ENCODE measurements at places on chromosomes 6 and 20.

DNA sequence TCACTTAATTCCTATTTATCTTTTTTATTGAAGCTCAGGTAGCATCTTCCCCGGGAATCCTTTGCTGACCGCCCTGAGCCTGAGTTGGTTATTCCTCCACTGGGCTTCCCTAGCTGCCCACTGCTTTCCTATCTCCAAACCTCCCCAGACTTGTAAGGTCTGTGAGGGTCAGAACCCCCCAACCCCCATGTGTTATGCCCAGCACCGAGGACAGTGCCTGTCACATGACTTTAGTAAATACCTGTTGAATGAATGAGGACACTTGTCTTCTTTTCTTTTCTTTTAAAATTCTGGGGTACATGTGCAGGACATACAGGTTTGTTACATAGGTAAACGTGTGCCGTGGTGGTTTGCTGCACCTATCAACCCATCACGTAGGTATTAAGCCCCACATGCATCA lies 105.9 kb downstream of the UST start:
- no peak for DNase-seq

DNA sequence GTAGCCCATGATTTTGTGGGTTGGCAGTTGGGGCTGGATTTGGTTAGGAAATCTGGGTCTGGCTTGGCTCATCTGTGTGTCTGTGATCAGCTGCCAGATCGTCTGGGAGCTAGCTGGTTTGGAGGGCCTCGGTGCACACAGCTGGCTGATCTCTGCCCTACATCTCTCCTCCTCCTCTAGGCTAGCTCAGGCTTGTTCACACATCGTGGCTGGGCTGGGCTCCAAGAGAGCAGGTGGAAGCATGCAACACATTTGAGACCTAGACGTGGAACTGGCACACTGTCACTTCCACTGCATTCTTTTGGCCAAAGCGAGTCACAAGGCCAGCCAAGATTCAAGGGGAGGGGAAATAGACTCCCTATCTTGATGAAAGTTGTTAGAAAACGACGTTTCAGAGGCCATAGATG lies 15.9 kb downstream of the NDUFAF5 start:
- no peak for DNase-seq

GRCh38 chr6:84575264-84575663 lies 189.1 kb downstream of the TBX18 start:
- no peak for DNase-seq

DNA sequence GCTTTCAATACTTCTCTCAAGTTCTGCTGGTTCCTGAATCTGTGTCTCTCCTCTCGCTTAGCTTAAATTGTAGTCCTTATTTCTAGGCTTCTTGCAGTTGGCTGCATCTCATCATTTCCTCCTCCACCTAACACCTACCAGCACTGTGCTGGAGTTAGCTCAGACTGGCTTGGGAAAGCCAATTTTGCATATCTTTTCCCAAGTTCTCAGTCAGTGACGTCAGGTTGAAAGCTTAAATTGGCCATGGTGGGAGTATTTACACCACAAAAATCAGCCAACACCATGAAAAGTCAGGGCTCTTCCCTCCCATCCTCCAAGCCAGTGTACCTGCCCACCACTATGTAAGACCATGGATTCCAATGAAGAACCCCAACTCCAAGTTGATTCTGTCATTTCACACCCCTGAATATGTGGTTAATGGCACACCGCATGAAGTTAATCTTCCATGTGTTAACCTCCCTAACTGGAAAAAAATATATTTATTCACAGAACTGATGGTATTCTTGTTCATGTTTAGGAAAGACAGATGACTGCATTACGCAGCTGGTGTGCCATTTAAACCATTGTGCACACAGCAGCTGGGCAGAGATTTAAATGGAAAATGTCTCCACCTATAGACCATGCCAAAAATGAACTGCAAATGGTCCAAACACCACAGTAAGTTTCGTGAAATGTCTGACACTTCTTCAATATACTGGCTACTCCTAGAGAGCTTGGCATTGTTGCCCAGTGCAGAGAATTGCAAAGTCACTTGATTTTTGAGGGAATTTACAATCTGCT lies 274.1 kb upstream of the MAP3K7 start:
- peak; percentile 38 for DNase-seq

- no peak for DNase-seq
Measured at GRCh38 chr6:88914180-88914579, 49.2 kb downstream of the RNGTT start.

DNA sequence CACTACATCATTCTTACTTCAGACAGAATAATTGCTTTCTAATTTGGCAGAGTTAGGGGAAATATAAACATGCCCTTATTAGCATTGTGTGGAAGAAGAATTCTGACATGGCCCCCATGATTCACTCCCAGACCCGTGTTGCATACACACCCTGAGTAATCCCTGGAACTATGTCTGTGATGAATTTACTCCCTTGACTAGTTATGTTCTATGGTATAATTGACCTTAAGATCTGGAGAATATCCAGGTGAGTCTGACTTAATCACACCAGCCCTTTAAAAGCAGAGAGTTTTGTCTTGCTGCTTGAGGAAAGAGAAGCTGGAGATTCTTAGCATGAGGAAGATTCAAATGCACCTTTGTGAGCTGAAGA lies 262.9 kb downstream of the SOX4 start:
- no peak for DNase-seq

GRCh38 chr6:28490205-28490890 lies 25.2 kb downstream of the GPX6 start:
- no peak for DNase-seq

GRCh38 chr6:43911354-43912115 lies 141.5 kb downstream of the VEGFA start:
- DNase-seq, result no peak

DNA sequence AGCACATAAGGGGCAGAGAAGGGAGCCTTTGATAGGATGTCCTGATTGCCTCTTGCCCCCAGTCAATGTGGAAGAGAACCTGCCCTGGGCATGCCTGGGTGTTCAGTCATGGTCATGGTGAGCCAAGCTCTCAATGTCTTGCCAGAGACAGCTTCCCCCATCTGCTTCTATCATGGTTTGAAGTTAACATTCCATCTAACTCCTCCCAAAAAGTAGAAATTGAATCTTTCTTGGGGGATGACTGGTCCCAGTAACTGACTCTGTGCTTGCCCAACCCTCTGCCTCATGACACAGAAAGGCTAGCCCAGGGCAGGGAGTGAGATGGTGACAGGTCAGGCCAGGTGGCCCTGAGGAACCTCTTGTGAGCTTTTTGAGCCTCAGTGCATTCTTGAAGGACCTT lies 60.1 kb downstream of the ADTRP start:
- DNase-seq, result no peak

GRCh38 chr6:163386329-163386908 lies 28.1 kb upstream of the QKI start:
- DNase-seq, result no peak

DNA sequence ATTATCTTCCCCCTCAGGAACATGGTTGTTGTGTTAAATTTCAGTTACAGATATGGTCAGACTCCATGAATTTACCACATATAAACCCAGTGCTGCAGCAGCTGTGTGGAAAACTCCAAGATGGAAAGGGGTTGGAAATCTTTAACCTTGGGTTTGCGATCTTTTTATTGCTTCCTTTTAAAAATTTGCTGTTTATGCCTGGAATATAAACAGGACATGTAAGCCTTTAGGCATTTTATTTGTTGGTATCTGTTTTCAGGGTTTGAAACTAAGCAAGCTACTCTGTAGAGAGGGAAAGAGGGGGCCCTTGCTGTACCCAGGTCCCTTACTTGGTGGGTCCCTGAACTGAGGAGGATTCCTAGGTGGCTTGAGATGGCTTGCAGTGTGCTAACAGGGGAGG lies 778 bp downstream of the PKIG start:
- DNase-seq, result no peak

GRCh38 chr6:31826793-31827285 lies 699 bp upstream of the HSPA1B start:
- peak; percentile 58 for DNase-seq

DNA sequence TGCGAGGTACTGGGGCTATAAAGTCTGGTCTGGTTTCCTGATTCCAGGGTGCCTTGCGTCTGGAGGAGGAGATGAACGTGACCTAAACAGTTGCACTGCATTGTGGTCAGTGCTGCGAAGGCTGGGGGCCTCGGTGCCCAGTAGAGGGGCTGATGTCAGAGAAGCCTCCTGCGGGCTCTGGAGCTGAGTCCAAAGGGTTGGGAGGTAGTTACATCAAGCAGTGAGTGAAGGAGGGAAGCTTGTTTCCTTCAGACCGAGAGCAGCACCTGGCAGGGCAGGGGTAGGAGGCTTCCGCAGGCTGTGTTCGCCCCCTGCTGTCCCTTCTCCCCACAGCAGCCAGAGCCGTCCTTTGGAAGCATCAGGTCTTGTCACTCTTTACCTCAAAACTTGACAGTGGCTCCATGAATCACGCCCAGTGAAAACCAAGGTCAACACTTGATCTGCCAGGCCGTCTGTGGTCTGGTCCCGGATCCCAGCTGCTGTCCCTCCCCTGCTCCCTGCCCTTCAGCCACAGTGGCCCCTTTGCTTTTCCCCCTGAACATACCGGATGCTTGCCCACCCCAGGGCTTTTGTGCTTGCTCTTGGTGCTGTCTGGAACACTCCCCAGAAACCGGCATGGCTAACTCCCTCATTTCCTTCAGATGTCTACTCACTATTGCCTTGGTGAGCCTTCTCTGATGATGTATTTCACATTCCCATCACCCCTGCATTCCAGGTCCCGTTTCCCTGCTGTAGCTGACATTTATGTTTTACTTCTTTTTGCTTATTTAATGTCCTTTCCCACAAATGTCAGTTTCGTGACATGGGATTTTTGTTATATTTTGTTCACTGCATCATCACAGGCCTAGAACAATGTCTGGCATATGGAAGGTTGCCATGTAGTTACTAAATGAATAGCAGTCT lies 7.0 kb downstream of the DYNLRB1 start:
- peak; percentile 34 for DNase-seq

GRCh38 chr6:43901733-43902230 lies 131.8 kb downstream of the VEGFA start:
- DNase-seq, result no peak

- no peak for DNase-seq
Measured at GRCh38 chr20:49490689-49491088, 8.2 kb upstream of the KCNB1 start.

DNA sequence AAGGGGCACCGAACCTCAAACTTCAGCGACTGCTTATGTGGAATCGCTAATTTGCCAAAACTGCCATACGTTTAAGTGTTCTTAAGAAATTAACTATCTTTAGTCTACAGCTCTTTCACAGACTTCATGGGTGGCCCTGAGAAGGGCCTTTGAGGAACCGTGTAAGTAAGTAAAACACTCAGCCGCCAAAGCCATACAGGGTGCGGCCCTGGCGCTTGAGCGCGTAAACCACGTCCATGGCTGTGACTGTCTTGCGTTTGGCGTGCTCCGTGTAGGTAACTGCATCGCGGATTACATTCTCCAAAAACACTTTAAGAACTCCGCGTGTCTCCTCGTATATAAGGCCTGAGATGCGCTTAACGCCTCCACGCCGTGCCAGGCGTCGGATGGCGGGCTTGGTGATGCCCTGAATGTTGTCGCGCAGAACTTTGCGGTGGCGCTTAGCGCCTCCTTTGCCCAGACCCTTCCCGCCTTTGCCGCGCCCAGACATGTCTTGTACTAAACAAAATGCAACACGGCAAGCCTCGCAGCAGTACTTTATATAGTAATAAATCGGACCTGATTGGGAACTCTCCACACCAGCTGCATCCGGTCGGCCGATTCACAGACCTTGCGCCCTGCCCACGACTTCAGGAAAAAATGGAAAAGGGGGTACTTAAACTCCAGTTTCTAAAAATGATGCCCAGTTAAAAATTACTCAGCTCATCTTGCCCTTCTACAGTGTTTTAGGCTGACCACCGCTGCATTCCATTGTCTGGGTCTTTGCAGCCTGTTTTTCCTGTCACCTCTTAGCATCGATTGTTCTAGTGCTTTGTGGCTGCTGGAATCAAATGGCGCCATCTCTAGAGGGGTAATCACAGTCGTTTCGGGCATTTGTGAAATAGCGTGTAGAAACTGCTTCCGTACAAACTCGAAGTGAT lies 38.9 kb downstream of the OR2B2 start:
- no peak for DNase-seq

GRCh38 chr6:37668251-37668650 lies 29.4 kb downstream of the MDGA1 start:
- DNase-seq, result no peak

DNA sequence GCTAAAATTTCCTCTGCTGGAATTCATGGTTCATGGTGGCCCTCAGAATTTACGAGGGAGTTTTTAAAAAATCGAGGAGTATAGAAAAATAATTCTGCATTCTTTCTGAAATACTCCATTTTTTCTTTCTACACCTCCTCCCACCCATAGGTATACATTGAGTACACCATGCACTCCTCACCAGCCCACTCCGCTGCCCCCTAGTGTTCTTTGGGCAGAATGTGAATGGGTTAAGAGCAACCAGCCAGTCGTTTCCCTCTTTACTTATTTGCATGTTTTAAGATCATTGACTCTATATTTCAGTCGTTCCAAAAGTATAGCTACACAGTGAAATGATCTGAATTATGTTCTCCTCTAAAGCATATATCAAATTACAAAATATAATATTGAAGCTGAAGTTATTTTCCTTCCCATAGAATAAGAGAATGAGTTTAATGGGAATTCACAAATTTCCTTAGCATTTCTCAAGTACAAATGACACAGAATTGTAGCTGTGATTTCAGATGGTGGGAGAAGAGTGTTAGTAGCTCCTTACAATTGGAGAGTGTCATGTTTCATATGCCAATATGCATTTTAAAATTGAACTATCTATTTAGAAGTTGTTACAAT lies 977.7 kb upstream of the SLC35B3 start:
- DNase-seq, result peak; percentile 43

GRCh38 chr6:160979061-160979708 lies 12.4 kb upstream of the MAP3K4 start:
- DNase-seq, result no peak

- DNase-seq, result no peak
Measured at GRCh38 chr20:6577451-6577850, 190.0 kb upstream of the BMP2 start.

DNA sequence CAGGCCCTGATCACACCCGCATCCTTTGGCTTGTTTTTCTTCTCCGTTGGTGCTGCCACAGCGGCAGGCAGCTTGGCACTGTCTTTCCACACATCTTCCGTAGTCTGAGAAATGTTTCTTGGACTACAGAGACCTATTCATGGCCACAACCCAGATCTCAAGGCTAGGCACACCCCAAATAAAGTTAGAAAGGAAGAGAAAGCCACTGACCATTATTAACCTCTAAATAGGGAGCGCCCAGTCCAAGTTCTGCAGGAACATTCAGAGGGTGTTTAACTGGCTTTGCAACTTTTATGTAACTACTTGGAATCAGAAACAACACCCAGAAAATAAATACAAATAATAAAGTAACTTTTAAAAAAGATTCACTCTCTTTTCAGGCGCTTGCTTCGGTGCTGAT lies 124.8 kb upstream of the NEDD9 start:
- no peak for DNase-seq

- DNase-seq, result no peak
Measured at GRCh38 chr20:17936761-17937732, 31.5 kb downstream of the SNX5 start.

DNA sequence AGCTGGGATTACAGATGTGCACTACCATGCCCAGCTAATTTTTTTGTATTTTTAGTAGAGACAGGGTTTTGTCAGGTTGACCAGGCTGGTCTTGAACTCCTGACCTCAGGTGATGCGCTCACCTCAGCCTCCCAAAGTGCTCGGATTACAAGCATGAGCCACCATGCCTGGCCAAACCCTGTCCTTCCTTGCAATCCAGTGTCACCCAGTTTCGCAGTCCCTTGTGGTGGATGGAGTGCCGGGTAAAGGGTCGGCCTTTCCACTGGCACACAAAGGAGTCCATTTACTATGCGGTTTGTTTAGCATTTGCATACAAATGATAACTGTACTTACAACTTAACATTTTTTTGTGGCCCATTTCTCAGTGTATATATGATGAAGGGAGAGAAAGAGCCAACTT lies 99.3 kb upstream of the TIAM2 start:
- DNase-seq, result peak; percentile 76

- DNase-seq, result no peak
Measured at GRCh38 chr6:123360359-123360758, 276.4 kb downstream of the TRDN start.
